ENCODE measurements at places on chromosomes 1 and 21.

GRCh38 chr1:68490046-68490651, 6.7 kb downstream of the DEPDC1 start:
- DNase-seq = no peak

- DNase-seq = no peak
These were observed 16.2 kb upstream of the TNFRSF1B start for GRCh38 chr1:12150456-12151200.

DNA sequence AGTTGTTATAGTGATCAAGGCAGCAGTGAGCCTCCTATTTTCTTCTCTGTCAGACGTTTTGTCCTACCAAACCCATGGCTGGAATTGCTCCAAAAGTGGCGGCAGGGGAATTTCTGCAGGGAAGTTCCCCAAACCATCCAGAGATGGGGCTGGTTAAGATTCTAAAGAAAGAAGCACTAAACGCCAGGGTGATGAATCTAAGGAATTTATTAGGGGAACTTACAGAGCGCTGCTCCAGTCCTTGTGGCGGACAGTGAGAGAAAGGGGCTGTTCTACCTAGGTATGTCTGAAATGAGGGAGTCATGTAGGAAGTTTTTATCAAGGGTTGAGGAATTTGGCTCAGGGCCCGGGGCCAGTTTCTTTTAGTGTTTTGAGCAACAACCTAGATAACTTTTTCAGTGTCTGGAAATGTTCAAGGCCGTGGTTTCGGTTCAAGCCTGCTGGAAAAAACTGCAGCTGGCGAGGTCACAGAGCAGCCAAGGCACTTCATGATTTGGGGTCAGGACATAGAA, 222.4 kb upstream of the B3GALT2 start:
- no peak for DNase-seq

- no peak for DNase-seq
These were observed 37.9 kb downstream of the LHX4 start for GRCh38 chr1:180267761-180268555.

GRCh38 chr1:238764779-238765178, 621.6 kb upstream of the CHRM3 start:
- no peak for DNase-seq

- no peak for DNase-seq
These were observed 106.4 kb downstream of the CTH start for GRCh38 chr1:70517444-70517843.

- DNase-seq = no peak
These were observed 93.6 kb upstream of the BCAR3 start for GRCh38 chr1:93775224-93775623.

DNA sequence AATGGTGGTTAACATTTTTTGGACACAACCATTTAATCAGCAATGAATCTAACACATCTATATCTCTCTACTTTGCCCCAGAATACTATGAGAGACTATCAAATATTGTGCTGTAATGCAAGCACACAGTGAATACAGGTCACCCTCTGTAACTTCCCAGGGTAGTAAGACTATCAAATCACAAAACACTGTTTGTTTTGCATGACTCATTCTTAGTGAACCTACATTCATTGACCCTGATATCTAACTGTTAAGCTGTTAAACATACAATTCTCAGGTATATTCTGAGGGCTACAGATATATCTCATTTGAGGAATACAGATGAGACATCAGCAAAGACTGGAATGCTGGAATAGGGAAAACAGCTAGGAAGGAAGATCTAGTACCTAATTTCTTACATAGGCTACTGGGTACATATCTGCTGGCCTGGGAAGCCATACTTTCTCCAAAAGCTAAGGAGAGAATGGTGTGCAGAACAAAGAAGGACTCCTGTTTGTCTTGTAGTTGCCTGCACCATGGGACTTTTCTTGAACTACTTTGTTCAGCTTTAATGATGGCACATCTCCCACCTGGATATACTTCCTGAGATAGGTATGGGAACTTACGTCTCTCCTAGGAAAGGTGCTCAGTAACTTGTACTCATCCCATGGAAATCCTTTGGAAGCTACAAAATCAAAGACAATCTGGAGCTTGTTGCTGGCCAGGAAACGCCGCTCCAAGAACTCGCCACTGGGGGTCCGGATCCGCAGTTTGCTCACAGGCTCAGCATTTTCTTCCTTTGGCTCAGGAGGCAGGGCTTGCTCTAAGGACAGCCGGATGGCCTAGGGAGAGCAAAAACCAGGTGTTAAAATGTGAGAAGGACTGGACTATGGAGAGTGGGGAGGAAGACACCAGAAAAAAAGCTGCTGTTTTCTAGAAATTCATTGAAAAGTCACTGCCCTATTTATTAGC, 51.9 kb upstream of the DMRTA2 start:
- DNase-seq = peak; percentile 30

- DNase-seq = no peak
These were observed 373.5 kb downstream of the KIF26B start for GRCh38 chr1:245528258-245528635.

DNA sequence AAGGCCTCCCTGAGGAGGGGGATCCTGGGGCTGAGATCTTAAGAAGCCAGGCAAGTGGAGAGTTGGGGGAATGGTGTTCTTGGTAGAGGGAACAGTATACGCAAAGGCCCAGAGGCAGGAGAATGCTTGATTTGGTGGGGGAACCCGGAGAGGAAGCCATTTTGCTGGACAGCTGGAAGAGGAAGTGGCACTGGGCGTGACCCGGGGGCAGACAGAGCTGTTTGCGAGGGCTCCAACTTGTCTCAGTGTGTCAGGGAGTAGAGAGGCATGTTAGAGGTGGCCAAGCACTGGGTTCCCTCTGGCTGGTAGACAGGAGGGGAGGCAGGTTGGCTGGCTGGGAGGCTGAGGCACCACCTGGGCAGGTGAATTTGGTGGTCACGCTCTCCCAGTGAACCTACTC, 96.3 kb upstream of the ACTL8 start:
- DNase-seq = no peak

GRCh38 chr1:12678820-12679219, 34.9 kb downstream of the AADACL4 start:
- DNase-seq = no peak

- DNase-seq = no peak
These were observed 333.6 kb downstream of the DUSP10 start for GRCh38 chr1:221408117-221408803.

DNA sequence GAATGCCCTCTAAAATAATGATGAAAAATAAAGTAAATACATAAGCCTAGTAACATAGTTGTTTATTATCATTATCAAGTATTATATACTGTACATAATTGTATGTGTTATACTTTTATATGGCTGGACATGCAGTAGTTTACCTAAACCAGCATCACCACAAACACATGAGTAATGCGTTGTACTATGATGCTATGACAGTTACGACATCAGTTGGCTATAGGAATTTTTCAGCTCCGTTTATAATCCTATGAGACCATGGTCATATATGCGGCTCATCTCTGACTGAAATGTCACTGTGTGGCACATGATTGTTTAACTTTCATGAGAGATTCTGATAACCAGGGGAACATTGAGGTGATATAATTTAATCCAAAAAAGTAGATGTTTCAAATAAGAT, 352.1 kb downstream of the ST6GALNAC3 start:
- no peak for DNase-seq
